ENCODE measurements at places on chromosomes 13 and 19.

DNA sequence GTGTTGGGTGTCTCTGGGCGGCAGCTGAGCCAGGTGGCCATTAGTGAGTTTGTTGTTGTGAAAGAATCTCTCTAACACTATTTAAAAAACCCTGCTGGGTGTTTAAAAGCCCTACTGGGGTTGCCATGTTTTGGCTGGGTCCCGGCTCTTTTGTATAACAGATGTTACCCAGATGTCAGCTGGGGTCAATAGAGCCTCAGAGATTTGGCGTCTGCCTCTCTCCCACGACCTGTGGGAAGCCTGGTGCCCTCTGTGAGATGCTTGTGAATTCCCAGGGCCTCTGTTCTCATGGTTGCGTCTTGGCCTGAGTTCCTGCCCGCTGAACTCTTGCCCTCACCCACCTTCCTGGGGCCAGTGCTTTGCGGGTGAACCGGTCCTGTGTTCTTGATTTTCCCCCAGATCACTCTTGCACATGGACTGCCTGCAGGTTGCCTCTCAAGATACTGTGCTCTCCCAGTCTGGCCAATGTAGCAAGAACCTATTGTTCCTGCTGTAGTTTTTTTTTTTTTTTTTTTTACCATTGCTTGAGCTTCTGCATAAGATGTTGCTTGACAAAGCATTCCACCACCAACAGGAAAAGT lies 9.5 kb downstream of the NFILZ start:
- DNase-seq = peak; percentile 57

DNA sequence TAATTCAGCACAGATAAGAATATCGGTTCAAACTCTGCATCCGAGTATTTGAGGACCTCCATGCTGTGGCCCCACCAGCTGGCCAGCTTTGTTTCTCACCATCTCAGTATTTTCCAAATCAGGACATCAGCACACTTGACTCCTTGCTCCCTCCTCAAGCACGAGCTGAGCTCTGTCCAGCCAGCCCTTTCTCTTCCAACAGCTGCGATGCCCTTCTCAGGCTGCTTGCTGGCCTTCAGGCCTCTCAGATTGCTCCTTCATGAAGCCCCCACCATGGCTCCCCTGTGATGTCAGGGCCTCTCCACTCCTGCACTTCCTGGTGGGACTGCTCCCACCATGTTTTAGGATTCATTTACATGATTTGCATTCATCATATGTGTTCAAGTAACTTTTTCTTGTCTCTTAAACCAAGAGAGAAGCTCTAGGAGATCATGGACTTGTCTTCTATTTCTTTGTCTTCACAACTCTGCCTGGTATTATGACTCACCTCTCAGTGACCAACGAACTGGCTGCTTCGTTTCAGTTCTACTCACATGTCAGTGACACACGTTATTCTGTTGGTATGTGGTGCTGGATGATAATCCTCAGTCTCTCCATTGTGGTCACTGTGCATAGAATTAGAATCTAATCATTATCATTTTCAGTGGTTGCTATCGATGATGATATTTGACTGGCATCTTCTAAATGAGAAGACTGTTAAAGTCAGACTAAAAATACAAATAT lies 471.7 kb downstream of the EFNB2 start:
- no peak for DNase-seq

DNA sequence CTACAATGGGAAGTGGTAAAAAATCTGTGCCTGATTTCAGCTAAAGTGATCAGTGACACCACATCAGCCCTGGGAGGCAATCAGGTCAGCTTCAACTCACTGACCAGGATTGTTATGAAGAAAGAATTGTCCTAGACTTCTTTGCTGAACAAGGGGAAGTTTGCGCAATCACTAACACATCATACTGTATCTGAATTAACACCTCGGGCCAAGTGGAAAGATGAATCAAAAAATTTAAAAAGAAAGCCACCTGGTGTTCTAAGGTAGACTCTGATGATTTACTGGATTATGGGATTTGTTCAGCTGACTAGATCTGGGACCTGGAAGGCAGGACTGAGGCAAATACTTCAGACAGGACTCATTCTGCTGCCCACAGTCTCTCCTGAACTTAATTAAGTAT lies 161.8 kb downstream of the DIAPH3 start:
- no peak for DNase-seq

DNA sequence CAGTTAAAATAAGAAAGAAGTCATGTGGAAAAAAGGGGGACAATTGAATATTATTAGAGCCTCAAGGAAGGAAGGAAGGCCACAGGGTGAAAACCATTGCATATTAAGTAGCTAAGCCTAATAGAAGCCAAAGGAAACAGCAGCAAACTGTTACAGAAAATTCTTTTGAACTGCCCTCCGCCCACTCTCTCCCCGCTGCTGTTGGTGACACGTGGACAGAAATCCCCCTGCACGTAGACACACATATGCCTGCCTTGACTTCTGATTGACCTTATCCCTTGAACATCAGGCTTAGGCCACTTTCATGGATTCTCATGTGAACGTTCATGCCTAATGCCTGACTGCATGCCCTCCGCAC lies 229.1 kb downstream of the KCNRG start:
- no peak for DNase-seq

DNA sequence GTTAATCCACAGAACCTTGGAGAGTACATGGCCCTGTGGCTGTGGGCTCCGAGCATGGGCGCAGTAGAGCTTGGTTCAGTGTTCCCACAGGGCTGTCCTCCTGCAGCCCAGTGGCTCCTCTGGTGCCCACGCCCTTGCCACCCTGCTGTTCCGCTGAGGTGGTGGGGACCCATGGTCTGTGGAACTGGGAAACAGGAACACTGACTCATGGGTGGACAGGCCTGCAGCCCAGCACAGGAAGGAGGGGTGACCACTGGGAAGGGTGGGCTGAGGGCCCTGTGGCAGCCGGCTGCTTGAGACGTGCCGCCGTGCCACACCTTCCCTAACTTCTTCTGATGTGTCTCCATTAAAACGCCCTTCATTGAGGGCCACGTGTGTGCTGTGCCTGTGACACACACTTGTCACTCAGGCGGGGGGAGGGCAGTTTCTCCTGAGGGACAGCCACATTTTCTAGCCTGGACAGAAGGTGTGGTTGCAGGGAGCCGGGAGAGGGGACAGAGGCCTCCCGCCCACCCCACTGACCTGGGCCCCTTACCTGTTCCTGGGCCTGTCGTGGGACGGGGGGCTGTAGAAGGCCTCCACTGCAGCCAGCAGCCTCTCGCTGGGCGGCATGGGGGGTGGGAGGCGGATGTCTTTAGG lies 21.1 kb downstream of the CHERP start:
- DNase-seq = no peak

- no peak for DNase-seq
Observed at GRCh38 chr19:45664575-45664974, 3.4 kb upstream of the GIPR start.

DNA sequence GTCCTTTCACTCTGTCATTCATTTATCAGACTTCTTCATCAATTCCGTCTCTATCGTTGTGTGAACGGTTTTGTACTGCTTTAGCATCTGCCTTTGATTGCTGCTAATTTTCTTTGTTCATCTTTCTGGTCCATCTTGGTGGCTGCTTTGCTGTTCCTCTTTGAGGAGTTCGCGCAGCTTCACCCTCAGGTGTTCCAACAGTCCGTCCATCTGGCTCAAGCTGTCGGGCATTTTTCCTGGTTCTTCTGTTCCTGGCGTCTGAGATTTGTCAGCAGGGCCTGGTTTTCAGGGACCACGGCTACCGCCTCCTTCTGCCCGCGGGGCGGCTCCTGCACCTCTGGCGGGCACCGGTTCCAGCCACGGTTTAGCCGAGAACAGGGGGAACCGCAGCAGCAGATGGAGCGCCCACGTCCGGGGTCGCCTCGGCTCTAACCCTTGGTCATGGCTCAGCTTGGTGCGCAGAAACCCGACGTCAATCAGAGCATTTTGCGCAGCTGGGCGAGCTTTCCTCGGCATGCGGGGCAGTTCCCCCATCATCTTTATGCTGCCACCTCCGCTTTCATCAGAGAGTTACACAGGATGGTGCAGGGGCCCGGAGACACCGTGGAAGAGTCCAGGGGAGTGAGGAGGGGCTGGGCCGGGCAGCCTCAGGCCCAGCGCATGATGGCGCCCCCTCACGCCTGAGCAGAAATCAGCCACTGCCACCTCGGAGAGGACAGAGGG lies 89.5 kb downstream of the ZNF100 start:
- DNase-seq = no peak

DNA sequence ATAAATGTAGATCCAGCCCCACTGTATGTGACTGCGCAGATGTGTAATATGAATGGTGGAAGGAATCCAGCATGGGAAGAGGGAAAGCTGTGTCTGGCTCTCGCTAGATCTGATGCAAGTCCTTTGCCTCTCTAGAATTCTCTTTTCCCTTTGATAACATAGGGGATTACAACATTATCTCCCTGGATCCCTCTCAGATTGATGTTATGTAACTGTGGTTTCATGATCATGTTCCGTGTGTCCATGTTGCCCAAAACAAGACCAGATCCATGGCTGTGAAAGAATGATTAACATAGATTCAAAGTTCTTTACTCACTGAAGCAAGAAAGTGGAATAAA lies 184.0 kb upstream of the UBL3 start:
- no peak for DNase-seq

DNA sequence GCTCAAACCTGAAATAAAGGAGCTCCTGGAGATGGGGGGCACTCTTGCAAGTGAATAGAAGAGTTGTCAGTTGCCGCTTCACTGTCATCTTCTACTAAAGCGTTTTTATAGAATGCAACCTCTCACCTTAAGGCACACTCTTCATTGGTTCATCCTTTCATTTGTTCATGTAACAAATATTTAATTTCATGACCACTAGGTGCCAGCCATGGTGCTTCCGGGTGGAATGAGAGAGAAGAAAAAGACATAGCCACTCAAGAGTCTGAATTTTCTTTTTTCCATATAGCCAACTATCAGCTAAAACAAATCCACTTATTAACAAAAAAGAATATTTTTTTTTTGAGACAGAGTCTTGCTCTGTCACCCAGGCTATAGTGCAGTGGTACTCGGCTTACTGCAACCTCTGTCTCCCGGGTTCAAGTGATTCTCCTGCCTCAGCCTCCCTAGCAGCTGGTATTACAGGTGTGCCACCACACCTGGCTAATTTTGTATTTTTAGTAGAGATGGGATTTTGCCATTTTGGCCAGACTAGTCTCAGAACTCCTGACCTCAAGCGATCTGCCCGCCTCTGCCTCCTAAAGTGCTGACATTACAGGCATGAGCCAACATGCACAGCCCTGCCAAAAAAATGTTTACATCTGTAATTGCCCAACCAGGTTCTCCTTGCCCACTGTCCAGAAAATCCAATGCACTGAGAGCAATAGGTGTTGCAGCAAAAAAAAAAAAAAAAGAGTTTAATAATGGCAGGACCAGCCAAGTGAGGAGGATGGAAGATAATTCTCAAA lies 22.1 kb upstream of the SACS start:
- no peak for DNase-seq

- peak; percentile 99 for DNase-seq
Observed at GRCh38 chr19:9791552-9792205, 23.1 kb upstream of the ZNF846 start.

- DNase-seq = peak; percentile 26
Observed at GRCh38 chr13:103510007-103510535, 443.9 kb upstream of the SLC10A2 start.

GRCh38 chr13:111954661-111955411 lies 112.1 kb upstream of the SOX1 start:
- no peak for DNase-seq

DNA sequence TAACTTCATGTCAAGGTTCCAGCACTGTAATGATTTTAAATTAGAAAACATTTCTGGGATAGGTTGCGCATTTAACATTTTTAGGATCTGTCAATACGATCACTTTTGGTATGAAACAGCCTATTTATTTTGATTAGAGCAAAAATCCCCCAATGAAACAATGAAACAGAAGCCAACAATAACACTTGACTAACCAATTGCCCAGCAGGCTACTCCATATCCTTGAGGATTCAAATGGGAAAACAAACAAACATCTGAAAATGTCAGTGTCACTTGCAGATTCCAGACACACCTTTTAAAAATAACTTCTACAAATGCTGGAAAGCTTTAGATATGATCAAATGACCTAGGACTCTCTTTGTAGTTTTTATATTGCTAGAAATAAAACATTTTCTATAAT lies 1412.5 kb upstream of the PRR20A start:
- no peak for DNase-seq

DNA sequence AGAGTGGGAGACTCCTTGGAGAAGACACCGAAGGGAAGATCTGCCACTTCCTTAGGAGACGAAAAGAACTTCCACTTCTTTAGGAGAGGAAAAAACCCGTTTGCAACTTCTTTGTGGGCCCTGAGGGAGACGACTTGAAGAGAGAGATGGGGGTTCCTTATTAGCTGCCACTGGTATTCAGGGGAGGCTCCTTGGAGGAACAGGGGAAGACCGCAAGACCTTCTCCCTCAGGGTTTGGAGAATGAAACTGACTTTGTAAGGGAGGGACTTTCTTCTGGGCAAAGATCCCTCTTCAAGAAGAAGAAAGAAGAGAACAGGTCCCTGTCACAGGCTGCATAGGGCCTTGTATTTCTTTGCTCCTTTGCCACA lies 416 bp downstream of the BCKDHA start:
- peak; percentile 16 for DNase-seq

GRCh38 chr19:48987323-48987722 lies 5.8 kb downstream of the GYS1 start:
- no peak for DNase-seq

- no peak for DNase-seq
Observed at GRCh38 chr13:103694471-103694870, 628.3 kb upstream of the SLC10A2 start.

DNA sequence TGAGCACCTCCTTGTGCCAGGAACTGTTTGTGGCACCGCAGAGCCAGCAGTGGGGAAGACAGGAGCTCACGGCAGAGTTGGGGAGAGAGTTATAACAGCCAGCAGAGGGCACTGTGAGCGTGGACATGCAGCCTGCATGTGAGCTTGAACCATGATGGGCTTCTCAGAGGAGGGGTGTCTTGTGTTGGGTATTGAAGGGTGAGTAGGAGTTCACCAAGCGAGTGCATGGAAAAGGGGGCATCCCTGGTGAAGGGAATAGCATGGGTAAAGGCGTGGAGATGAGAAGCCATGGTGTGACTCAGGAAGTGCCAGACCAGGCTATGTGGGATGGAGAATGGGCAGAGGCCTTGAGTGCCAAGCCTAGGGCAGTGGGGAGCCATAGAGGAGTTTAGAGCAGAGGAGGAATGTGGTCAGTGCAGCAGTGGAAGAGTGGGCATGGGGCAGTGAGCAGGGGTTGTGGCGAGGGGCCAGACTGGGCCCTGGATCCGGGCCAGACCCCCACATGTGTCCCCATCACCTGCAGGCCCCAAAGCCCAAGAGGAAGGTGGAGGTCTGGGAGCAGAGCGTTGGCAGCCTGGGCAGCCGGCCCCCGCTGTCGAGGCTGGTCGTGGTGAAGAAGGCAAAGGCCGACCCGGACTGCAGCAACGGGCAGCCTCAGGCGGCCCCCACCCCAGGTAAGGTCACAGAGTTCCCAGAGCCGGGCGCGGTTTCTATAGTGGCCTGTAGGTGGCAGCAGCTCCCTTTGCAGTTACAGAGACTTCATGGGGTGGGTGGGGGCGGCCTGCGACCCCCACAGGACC lies 11.8 kb upstream of the SHD start:
- peak; percentile 87 for DNase-seq

Data from neural progenitor cell (in vitro differentiated cells).